Caco-2 (cell line): ENCODE measurements at places on chromosomes 11 and 22.

DNA sequence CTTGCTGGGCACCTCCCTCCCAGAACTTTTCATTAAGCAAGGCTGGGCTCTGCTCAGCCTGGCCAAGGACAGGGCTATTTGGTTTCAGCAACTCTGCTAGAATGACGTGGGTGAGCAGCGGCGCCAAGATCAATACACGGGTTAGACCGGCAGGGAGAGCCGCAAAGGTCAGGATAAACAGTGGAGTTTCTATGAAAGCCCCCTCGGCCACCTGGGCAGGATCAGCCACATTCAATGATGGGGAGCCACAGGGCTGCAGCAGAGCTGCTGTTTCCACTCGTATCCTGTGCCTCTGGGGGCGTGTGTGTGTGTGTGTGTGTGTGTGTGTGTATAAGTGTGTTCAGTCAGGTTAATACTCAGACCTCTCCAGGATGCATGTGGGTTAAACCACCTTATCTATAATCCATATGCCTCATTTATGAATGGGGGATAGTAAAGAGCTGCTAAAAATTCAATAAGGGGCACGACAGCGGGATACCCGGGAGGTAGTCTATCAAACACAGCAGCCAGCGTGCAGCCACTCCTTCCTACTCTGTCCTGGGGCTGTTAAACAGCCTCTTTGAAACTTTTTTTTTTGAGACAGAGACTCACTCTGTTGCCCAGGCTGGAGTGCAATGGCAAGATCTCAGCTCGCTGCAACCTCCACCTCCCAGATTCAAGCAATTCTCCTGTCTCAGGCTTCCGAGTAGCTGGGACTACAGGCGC is 34.8 kb downstream of the MYH9 start:
- no peak for DNase-seq

- no peak for DNase-seq
These were observed 7.8 kb upstream of the NLRP10 start for GRCh38 chr11:7973011-7973410.

GRCh38 chr22:40709752-40710413 is 30.6 kb downstream of the MCHR1 start:
- no peak for DNase-seq

GRCh38 chr11:45444796-45445195 is 158.7 kb upstream of the SYT13 start:
- DNase-seq: no peak

DNA sequence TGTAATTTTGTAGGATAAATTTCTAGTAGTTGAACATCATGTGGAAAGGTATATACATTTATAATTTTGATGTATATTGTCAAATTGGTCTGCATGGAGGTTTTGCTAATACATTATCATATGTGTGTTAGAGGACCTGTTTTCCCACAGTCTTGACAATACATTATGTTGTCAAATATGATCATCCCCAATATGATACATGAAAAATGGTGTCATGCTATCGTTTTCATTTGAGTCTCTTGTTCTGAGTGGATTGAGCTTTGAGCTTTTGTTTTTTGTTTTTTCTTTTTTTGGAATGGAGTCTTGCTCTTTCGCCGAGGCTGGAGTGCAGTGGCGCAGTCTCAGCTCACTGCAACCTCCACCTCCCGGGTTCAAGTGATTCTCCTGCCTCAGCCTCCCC is 14.1 kb upstream of the CNTF start:
- no peak for DNase-seq

GRCh38 chr11:44899959-44900358 is 50.7 kb downstream of the TP53I11 start:
- peak; percentile 74 for DNase-seq

DNA sequence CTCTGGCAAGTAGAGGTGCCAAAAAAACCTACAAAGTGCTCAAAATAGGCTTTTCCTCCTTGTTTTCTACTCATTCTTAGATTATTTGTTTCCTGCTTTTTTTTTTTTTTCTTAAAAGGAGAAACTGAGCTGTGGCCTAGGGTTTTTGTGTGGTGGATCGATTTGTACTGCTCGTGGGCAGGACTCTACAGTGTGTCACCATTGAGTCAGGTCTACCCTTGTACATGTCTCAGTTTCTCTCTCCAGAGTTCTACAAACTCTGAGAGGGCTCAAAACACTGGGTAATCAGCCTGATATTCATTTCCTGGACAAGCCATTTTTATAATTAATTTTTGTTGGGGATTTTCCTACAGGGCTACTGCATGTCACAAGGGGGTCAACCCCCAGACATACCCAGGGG is 5.2 kb upstream of the CASP4 start:
- DNase-seq: no peak

GRCh38 chr22:43841742-43842141 is 20.6 kb downstream of the SULT4A1 start:
- no peak for DNase-seq

GRCh38 chr22:41831383-41831782 is 1.5 kb upstream of the SREBF2 start:
- no peak for DNase-seq

- no peak for DNase-seq
These were observed 40.3 kb upstream of the NFRKB start for GRCh38 chr11:129935723-129936122.

DNA sequence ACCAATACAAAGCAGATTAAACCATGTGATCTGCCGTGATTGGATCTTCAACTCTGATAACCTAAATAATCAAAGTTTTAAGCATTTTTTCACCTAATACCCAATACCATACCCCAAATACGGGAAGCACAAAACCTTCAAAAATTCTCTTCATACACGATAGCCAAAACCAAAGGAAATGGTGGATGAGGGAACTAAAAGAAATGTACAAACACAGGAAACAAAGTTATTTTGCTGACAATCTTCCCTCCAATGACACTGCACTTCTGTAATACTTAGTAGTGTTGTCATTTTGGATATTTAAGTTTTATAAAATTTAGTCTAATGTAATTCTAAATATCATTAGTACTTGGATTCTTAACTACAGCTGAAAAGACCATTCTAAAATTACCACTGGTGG is 27.0 kb downstream of the CSTF3 start:
- DNase-seq: no peak

GRCh38 chr11:111206472-111206871 is 39.1 kb upstream of the POU2AF2 start:
- no peak for DNase-seq

DNA sequence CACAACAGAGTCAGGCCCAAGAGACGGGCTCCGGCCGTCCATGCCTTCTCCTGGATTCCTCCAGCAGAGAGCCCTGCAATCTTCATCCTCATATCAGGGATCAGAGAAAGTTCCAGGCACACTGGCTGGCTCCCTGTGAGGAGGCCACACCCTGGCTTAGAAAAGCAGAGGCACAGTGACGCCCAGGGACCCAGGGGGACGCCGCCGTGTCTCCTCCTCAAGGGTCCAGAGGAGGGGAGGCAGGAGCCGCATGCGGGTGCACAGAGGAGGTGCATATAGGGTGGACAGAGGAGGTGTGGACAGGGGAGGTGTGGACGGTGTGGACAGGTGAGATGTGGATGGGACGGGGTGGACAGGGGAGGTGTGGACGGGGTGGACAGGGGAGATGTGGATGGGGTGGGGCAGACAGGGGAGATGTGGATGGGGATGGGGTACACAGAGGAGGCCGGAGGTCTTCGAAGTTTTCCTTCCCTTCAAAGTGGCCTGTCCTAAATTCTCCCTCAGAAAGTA is 1521.9 kb downstream of the BRD1 start:
- no peak for DNase-seq

DNA sequence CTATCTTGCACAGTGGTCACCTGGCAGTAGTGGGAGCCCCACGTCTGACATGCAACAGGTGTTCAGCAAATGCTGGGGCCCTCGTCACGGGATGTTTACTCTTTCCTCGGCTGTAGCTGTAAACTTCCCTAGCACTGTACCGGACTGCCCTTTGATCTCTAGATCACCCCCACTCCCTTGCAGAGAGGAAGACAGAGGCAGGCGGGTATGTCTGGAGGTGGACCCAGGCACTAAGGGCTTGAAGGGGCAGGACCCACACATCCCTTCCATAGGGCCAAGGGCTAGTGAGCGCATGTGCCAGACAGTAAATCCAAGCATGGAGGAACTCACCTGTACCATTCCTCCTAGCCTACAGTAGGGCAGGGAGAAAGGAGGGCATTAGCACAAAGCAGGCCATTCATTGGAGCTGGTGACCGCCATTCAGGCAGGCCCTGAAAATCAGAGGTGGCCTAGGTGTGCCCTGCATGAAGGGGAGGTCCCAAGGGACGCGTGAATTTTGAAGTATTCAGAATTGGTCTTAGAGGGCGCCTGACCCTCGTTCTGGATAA is 1.9 kb upstream of the SMTN start:
- peak; percentile 88 for DNase-seq

GRCh38 chr11:109148669-109149068 is 273.3 kb upstream of the C11orf87 start:
- no peak for DNase-seq
